ENCODE measurements at places on chromosomes 1 and 21. TPM values are rescaled to one million over a fixed set of nuclear protein-coding genes. Genes with fewer than 3 reads are reported as not detected.
A peak's percentile ranks its signal among the peaks of the same experiment; 100 is the strongest.

GRCh38 chr1:202702088-202702487, 8.2 kb downstream of the SYT2 start:
- no peak for DNase-seq

- DNase-seq: no peak
Observed at GRCh38 chr1:154879038-154879421, 8.9 kb upstream of the KCNN3 start.

GRCh38 chr1:53237638-53238037, 680 bp downstream of the MAGOH start:
- DNase-seq: no peak

DNA sequence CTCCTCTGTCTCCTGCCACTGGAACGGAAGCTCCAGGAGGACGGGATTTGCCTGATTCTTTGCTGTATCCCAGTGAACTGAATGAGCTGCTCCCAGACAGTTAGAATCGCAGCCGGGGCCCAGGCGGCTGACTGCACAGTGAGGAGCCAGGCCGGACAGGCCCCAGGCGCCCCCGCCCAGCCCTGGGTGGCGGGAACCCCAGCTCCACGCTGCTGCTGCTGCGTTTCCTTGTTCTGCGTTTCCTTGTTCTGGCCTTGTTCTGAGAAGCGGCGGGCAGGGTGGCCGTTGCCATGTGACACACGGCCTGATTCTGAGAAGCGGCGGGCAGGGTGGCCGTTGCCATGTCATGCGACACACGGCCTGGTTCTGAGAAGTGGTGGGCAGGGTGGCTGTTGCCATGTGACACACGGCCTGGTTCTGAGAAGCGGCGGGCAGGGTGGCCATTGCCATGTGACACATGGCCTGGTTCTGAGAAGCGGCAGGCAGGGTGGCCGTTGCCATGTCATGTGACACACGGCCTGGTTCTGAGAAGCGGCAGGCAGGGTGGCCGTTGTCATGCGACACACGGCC, 56.2 kb downstream of the SLC37A1 start:
- no peak for DNase-seq

DNA sequence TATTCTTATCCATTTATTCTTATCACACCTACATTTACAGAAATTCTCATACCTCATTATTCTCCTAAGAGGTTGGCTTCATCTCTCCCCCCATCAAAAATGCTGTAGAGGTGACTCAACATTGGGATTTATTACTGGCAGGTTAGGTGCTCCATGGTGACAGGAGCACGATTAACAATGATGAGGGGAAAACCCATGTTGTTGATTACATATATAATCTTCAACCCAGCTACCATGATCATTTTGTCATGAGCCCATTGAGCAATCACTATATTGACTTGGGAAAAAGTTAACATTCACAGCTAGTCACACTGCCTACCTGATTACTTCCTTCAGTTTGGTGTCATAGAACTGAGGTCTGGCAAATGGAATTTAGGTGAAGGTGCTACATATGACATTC, 712.1 kb upstream of the CHRM3 start:
- DNase-seq: no peak

GRCh38 chr21:45134279-45135076, 60.1 kb downstream of the ADARB1 start:
- no peak for DNase-seq

- no peak for DNase-seq
Observed at GRCh38 chr1:217134857-217135568, 411.8 kb upstream of the ESRRG start.

Gene CHRM3
- total RNA-seq: 0.19 TPM

DNA sequence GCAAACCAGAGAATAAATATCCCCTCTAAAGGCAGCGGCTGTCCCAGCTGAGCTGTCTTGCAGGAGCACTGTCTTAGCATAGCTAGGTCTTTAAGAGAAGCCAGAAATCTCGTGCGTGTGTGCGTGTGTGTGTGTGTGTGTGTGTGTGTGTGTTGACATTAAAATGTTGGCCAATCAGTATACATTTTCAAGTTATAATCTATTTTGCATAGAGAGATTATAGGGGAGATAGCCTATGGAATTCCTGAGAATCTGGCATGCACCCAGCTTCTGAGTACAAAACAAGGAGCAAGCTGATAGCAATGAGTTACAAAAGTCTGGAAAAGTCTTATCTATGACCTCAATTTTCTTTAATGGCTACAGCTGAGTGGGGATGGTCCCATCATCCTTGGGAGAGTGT, 17.7 kb downstream of the METTL13 start:
- DNase-seq: no peak

Gene OXCT2
- total RNA-seq: 2.2 TPM

DNA sequence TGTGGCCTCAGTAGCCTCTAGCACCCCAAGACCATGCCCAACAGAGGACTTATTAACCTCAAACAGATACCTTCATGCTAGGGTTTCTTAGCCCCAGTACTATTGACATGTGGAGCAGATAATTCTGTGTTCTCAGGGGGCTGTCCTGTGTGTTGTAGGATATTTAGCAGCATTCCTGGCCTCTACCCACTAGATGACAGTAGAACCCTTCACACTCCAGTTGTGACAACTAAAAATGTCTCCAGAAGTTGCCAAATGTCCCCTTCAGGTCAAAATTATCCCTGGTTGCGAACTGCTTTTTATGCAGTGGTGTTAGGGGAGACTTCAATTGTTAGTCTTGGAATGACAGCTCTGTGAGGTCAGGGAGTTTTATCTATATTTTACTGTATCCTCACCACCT, 8.1 kb downstream of the KAZN start:
- DNase-seq: no peak

GRCh38 chr1:115237507-115237906, 100.5 kb downstream of the NGF start:
- DNase-seq: no peak

DNA sequence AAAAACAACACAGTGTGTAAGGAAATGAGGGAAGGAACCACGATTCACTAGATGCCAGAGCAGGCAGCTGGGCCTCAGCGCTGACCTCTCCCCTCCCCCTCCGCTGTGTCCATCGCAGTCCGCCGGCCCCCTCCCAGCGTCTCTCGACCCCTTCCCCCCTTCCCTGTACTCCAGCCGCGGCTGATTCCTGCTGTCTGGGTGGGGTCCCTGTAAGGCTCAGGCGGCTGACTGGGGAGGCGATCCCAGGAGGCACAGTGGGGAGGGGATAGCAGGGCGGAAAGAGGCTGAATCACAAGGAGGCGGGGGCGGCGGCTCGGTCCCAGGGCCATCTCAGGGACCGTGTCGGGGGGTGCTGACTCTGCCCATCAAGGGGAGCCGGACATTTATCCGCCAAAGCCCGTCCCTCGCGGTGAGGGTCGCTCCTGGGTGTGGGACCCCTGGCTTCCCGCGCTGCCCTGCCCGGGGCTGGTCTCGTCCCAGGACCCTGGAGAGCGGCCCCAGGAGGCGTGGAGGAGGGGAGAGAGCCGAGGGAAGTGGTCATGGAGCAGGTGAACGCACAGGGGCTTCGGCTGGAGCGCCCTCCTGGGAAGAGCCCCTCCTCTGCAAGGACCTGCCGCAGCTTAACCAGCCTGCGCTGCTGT, 241.9 kb downstream of the PTPRU start:
- DNase-seq: no peak

DNA sequence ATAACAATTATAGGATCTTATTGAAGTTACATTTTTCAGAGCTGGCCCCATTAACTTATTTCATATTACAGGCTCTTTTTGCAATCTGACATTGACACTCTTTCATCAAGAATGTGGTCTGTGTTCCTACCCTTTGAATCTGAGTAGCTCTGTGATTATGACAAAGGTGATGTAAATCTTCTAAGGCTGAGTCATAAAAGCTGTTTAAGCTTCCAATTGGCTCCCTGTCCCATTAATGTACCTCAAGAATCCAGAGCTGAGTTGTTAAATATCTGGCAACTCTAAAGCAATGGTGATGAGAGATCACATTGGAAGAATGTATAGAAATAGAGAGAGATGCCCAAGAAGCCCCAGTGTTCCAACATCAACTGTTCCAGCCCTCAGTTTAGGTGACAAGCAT, 178.5 kb upstream of the DEPDC1 start:
- no peak for DNase-seq

- no peak for DNase-seq
Observed at GRCh38 chr1:237482777-237483176, 407.9 kb downstream of the ZP4 start.

Gene IL12RB2
- 87.4 TPM for total RNA-seq

GRCh38 chr1:8889103-8889846, 10.8 kb upstream of the ENO1 start:
- no peak for DNase-seq

- DNase-seq: no peak
Observed at GRCh38 chr1:109770331-109771095, 6.8 kb upstream of the EPS8L3 start.

DNA sequence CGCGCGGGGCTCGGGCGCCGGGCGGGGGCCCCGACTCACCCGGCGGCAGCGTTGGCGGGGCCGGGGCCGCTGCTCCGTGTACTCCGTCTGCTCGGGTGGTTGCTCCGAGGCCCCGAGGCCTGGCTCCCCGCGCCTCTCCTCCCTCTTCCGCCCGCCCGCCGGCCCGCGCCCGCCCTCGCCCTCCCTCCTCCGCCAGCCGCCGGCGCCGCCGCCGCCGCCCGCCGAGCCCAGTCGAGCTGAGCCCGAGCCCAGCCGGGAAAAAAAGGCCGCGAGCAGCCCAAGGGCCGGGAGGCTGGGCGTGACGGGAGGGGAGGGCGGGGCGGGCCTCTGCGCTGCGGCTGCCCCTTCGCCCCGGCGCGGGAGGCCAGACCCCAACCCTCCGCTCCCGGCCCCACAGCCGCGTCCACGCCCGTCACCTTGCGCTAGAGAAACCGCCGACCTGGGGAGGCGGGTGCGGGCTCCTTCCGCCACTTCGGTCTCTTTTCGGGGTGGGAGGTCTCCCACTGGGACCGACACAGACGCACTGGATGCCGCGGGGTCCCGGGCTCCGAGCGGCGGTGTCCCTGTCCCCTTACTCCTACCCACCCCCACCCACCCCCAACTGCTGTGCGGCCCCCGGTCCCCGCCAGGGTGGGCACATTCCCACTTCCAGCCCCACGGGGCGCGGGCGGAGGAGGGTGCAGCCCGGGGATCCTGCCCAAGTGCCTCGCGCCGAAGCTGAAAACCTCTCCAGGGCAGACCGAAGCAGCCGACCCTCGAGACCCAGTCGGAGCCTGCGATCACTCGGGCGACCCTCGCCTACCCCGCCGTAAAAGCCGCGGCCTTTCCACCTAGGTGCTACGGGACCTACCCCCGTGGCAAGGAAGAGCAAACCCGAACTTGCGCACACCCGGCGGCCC, at the start of gene CERS2:
TSS of gene CERS2 (minus strand) at position 256 of the 899 bp plus-strand sequence. CDS start 5,745 bp downstream, outside the sequence.
- DNase-seq: peak; percentile 69

- DNase-seq: no peak
Observed at GRCh38 chr1:104699433-104699832, 949.7 kb downstream of the AMY1C start.

- peak; percentile 86 for DNase-seq
Observed at GRCh38 chr1:100037927-100038659, 68.3 kb downstream of the SLC35A3 start.

Gene GUCA2B
- not detected for total RNA-seq

GRCh38 chr1:155080312-155081228, 1.9 kb downstream of the EFNA3 start:
- peak; percentile 23 for DNase-seq

Gene CD52
- 99.4 TPM for total RNA-seq

DNA sequence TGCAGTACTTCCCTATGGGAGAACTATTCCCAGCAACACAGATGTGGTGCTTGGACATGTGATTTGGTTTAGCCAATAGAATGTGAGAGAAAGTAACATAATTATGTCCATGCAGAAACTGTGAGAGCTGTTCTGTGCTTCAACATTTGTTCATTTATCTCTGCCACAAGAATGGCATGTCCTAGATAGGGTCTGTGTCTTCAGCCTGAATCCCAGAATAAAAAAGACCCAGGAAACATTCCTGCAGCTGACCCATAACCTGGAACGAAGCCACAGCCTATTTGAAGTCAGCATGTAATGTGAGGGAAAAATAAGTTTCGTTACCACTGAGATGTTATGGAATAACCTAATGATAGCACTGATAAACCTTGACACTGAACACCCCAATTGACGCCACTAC, 552.0 kb upstream of the USP24 start:
- no peak for DNase-seq

DNA sequence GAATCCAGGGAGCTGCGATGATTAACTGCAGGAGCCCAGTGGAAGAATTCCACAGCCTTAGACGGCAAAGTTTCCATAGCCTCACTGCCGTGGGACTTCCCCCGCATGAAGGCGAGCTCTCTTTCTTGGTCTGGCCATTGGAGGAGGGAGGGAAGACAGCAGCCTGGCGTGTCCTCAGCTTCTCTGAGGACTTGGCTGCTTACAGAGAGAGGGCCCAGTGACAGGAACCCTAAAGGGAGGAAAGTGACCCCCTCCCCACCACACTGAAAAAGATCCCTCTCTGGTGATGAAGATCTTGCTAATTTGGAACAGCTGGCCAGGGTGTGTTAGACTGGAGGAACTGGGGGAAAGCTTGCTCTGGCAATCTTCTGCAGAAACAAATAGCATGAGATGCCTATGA, 41.0 kb downstream of the ATP2B4 start:
- DNase-seq: no peak

- no peak for DNase-seq
Observed at GRCh38 chr1:21313203-21313885, 23.1 kb upstream of the ECE1 start.

DNA sequence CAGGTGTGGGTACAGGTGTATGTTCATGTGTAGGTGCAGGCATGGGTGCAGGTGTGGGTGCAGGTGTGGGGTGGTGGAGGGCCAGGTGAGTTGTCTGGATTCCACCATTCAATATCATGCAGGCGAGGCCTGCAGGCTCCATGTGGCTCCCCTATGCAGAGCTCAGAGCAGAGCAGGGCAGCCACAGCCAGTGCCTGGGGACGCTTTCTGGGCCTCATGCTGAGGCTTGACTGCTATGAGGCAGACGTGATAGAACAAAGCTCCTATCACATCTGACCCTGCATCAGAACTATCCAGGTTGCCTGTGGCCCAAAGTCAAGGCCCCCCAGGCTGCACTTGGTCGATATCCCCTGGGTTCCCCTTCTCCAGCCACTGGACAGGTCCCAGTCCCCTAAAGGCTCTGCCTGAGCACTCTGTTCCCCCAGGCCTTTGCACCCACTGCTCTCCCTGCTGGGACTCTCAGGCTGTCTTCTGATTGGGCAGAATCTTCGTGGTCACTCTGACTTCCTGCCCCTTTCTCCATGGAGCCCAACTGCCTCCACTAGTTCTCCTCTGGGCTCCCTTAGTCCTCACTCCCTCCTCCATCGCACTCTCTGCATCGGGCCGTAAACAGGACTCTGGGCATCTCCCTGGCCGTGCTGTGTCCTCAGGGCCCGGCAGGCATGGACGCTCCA, 78.6 kb upstream of the ACTL8 start:
- no peak for DNase-seq

GRCh38 chr1:231676487-231676886, 49.9 kb downstream of the DISC1 start:
- DNase-seq: no peak

- DNase-seq: no peak
Observed at GRCh38 chr1:1123581-1124507, 8.0 kb upstream of the C1orf159 start.

GRCh38 chr1:178341261-178341956, 155.4 kb downstream of the CLEC20A start:
- no peak for DNase-seq
